ENCODE measurements at places on chromosomes 7 and 10.
A peak's percentile ranks its signal among the peaks of the same experiment; 100 is the strongest.

DNA sequence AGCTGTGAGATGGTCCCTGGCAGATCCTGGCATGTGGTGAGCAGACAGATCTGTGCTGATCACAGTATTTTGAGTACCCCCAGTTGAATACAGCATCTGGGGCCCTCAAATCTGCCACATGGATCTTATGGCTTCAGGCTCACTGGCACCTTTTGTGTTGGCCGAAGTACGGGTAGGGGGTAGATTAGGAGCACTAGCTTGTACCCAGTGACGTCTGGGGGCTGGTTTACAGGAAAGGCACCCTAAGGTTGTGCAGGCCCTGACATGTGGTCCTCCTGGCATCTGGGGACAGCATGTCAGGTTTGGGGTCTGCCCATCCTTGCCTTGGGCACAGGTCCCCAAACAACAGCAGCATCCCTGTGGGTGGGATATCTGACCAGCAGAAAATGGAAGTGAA lies 53.2 kb downstream of the SYPL1 start:
- no peak for DNase-seq

DNA sequence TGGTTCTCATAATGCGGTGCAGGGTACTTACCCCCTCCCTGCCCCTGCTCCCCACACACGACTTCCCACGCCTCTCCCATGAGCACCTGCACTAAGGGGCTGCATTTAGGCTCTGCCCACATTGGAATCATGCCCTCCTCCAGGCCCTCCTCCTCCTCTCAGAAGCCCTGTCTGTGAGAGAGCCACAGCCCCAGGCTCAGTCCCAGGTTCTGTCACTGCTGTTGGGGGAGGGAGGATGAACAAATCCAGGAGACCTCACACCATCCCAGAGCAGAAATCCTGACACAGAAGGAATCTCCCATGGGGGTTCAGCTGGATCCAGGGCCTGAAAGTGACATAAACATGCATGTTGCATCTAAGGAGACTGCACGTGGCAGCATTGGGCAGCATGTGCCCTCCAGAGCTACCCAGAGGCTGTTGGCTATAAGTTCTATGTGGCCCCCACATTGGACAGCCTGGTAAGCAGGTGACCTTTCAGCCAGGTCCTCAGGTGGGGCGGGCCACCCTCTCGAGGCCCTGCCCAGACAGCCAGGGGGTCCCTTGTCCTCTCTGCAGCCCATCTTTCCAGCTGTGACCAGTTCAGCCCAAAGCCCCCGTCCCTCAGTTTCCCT lies 1.6 kb upstream of the PILRA start:
- no peak for DNase-seq

DNA sequence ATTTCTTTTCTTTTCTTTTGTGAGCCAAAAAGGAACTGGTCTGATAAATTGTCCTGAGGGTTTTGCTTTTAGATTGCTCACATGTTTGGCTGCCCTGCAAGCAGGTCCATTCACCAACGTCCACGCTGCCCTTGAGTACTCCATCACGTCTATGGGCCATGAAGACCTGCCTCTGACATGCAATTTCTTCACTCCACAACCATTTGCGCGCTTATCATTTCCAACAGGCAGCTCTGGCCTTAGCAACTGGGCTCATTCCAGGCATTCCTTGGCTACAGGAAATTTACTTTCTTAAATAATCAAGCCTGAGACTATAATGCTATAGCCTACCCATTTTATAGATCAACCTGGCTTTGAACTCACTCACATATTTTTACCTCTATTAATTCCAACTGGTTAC lies 408.3 kb upstream of the C7orf33 start:
- DNase-seq: no peak

- no peak for DNase-seq
These were observed 196.5 kb downstream of the PARD3 start for GRCh38 chr10:34618611-34619010.

DNA sequence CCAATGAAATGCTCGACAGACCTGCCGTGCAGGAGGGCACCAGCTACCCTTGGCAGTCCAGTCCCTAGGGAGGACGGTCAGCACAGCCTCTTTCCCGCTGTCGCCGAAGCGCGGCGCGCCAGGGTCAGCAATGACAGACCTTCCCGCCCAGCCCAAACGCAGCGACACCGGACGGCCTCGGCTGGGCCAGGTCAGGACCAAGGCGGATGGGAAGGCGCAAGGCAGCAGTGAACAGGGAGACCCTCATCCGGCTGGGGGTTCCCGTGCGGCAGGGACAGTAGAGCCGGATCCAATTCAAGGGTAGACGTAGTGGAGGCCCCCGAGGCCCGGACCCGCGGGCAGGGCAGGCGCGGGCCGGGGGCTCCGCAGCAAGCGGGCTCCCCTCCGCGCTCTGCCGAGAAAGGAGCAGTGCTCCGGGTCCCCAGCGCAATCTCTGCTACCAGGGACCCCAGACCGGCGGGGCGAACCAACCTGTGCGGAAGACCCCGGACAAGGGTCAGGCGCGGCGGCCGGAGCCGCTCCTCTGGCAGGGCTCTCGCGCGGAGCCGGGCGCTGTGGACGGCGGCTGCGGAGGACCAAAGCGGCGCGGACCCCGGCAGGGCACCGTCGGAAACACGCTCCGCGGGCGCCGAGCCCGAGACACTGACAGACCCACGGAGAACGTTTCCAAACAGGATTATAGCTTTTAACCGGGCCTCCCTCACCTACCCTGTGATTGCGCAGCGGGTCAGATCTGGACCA lies at the start of gene SEC31B:
Gene SEC31B, minus strand, starts transcription at position 551 of the 741 bp plus-strand sequence. CDS start 2,909 bp downstream, outside the sequence.
- no peak for DNase-seq

- DNase-seq: no peak
These were observed 4.7 kb upstream of the SHH start for GRCh38 chr7:155816996-155817395.

DNA sequence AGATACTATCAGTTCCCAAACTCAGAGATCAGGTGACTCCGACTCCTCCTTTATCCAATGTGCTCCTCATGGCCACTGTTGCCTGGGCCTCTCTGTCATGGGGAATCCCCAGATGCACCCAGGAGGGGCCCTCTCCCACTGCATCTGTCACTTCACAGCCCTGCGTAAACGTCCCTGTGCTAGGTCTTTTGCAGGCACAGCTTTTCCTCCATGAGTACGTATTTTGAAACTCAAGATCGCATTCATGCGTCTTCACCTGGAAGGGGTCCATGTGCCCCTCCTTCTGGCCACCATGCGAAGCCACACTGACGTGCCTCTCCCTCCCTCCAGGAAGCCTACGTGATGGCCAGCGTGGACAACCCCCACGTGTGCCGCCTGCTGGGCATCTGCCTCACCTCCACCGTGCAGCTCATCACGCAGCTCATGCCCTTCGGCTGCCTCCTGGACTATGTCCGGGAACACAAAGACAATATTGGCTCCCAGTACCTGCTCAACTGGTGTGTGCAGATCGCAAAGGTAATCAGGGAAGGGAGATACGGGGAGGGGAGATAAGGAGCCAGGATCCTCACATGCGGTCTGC lies 162.2 kb downstream of the EGFR start:
- DNase-seq: no peak

DNA sequence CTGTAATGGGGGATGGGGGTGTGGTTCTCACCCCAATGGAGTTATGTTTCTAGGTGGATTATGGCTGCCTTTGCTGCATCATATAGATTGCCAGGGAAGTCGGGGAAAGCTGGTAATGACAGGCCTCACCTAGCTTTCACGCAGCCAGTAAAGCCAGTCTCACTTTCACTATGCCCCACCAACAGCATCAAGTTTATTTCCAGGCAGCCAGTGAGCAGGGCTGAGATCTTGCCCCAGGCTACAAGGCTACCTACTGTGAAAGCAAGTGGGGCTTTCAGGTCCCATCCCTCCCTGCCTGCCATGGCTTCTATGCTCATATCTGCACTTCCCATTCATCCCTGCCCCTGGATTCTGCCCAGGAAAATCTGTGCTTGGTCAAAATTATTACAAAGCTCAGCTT lies 61.7 kb upstream of the NXPH1 start:
- DNase-seq: no peak

DNA sequence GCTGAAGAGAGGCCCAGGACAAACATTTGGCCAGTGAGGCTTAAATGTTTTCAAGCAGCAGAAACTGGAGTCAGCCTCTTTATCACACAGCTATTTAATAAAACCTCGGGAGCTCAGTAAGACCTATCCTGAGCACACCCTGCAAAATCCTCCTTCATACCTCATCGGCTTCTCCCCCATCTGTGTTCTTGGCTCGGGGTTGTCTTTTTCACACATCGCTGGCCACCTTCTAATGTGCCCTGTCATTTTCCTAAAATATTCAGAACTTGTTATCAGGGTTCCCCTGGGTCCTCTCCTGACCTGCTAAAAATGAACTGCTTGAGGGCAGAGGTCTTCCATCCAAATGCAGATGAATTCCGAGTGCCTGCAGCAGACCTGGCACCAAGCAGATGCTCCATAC lies 310.3 kb upstream of the AKR1E2 start:
- DNase-seq: no peak

DNA sequence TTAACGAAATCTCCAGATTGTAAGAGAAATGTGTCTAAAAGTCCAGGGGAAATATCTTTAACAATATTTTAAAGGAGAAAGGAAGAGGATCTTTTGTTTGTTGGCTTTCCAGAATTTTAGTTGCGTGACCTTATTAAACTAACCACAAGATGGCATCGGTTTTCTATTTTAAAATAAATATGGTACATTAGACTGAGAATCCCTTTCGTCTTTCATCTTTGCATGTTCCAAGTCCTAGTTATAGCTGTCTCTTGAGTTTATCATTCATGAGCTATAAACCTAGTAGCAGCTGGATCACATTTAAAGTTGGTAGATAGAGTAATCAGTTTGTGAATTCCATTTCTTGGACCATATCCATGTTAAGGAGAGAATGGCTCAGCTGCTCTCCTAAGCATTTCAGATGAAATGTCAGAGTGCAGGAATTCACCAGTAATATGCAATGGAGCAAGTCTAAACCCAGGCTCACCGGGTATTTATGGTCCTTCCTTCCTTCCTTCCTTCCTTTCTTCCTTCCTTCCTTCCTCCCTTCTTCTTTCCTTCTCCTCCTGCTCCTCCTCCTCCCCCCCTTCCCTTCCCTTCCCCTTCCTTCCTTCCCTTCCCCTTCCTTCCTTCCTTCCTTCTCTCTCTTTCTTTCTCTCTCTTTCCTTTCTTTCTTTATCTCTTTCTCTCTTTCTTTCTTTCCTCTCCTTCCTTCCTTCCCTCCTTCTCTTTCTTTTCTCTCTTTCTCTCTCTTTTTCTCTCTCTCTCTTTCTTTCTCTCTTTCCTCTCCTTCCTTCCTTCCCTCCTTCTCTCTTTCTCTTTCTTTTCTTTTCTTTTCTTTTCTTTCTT lies 57.8 kb upstream of the RAB18 start:
- DNase-seq: peak; percentile 56

DNA sequence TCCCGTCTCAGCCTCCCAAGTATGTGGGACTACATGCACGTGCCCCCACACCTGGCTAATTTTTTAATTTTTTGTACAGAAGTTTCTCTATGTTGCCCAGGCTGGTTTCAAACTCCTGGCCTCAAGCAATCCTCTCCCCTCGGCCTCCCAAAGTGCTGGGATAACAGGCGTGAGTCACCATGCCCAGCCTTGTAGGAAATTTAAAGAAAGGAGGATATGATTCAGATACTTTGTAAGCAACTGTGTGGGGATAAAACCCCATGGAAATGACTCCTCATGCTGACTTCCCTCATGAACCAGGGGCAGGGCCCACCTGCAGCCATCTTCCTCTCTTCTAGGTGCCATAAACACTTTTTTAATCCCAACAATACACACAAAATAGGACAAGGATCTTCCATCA lies 50.2 kb downstream of the APBB1IP start:
- no peak for DNase-seq

GRCh38 chr10:86020134-86020533 lies 346.5 kb downstream of the GRID1 start:
- DNase-seq: no peak

Data from fibroblast of skin of left quadriceps (primary cell).